ENCODE measurements at places on chromosomes 1 and 21.

- no peak for DNase-seq
Observed at GRCh38 chr1:88612292-88612691, 71.8 kb upstream of the PKN2 start.

DNA sequence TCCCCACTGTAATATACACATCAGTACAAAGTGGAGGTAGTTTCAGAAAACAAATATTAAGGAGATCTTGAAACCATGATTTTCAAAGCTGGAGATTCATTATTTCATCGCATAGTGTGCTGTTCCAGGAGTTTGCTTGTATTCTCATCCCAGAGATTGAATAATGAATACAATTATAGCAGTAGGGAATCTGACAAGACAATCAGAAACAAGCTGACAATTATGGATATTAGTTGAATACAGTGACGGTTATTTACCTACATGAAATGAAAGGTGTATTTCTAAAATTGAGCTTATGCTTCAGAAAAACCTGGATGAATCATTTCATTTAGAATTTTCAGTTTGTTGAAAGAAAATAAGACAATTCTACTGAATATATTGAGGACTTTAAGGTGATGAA, 2119.0 kb downstream of the MRPL39 start:
- DNase-seq = peak; percentile 86

GRCh38 chr1:233904633-233905415, at the start of gene SLC35F3:
TSS of gene SLC35F3 (plus strand) at chr1:233904676.
- DNase-seq = peak; percentile 78

- no peak for DNase-seq
Observed at GRCh38 chr1:221264848-221265247, 385.6 kb downstream of the HLX start.

- DNase-seq = no peak
Observed at GRCh38 chr1:74963120-74963519, 171.1 kb upstream of the LHX8 start.

DNA sequence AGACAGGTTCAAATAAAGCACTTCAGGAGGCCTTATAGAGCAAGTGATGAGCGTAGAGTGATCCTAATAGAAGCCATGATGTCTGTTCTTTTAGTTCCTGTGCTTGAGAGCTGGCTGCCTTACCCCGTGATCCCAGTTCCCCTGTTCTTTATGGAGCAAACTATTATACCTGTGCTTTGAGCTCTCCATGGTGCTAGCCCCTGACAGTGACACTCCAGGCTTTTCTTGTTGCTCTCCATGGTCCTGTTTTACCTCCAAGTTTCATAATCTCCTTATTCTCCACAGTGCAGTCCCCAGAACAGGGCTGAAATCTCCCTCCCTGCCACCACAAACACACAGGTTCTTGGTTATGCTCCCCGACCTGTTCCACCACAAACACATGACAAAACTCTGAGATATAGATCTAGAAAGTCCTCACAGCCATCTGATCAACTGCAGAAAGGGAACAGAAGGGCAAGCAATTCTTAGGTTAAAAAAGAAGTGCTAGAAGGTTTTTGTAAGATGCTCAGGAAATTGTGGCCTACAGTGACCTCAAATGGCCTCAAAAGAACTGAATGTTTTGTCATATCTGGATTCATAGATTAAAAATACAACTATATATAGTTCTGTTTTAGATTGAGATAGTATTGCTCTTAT, 6.0 kb downstream of the CADM3 start:
- DNase-seq = no peak

DNA sequence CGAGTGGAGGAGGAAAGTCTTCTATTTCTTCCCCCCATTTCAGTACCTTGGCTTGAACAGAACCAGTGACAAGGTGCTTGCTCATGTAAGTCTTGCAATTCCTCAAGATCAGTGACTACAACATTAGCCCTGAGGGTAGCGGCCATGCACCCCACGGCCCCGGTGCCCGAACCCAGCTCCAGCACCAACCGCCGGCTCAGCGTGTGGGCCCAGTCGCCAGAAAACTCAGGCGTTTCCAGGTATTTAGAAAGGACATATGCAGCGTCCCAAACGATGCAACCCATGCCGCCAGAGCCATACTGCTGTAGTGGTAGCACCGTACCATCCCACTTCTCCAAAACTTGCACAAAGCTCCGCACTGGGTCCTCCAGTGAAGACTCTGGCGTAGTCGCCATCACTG, 11.2 kb upstream of the MANEAL start:
- no peak for DNase-seq

DNA sequence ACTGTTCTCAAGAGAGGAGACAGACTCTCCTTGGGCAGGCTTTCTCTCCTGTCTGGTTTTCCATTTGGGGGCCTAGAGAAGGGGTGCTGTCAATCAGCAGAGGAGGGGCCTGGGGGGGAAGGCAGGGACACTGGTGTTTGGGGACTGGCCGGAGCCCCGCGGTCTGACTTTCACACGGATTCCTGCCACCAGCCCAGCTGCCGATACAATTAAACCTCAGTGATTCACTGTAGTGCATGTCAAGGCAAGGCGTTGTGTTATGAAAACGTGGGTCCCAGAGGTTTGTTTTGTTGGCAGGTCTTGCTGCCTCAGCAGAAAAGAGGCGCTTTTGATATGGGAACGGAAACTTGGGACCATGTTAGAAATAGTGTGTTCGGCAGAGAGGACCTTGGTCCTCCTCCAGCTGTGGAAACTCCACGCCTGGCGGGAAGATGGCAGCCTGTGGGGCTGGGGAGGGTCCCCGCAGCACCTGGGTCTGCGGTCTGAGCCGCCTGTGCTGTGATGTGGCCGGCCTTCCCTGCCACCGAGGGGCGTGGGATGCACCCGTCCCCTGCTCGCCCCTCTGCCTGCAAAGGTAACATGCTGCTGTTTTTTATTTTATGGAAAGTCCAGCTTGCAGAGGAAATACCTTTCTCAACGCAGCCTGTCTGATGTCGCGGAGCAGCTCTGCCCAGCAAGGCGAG, 47.6 kb downstream of the SPSB1 start:
- DNase-seq = no peak

DNA sequence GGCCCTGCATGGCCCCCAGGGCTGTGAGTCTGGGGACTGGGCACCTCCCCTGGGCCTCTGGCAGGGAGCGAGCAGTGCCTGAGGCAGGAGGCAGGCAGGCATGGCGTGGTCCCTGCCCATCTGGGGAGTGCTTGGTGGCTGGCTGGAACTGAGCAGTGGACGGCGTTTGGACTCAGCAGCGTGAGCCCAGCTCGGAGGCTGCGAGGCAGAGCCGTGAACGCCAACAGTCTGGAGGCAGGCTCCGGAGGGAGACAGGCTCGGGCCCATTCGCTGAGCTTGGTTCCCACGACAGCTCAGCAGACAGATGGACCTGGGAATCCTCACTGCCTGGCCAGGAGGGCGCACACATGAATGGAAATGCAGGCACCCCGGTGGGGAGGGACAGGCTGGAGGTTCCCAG, 160.7 kb upstream of the POU3F1 start:
- no peak for DNase-seq

GRCh38 chr1:219782311-219782710, 146.0 kb downstream of the SLC30A10 start:
- no peak for DNase-seq

GRCh38 chr1:216632980-216633379, 90.2 kb downstream of the ESRRG start:
- no peak for DNase-seq

- DNase-seq = no peak
Observed at GRCh38 chr1:224939844-224940425, 10.5 kb downstream of the DNAH14 start.

DNA sequence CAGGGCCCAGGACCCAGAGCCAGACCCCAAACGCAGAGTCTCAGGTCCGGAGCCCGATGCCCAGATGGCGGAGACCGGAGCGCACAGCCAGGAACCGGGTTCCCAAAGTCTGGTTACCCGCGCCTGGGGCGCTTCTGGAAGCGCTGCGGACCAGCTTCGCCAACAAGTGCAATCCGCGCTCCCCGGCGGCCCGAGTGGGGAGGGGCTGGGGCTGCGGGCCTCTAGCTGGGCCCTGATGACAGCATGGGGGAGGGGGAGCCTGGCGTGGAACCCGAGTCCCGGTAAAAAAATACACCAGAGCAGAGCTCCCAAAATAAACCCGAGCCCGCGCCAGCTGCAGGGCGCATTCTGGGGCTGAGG, 494 bp downstream of the NT5C1A start:
- DNase-seq = no peak

GRCh38 chr1:86848654-86849053, 65.3 kb downstream of the SELENOF start:
- no peak for DNase-seq

DNA sequence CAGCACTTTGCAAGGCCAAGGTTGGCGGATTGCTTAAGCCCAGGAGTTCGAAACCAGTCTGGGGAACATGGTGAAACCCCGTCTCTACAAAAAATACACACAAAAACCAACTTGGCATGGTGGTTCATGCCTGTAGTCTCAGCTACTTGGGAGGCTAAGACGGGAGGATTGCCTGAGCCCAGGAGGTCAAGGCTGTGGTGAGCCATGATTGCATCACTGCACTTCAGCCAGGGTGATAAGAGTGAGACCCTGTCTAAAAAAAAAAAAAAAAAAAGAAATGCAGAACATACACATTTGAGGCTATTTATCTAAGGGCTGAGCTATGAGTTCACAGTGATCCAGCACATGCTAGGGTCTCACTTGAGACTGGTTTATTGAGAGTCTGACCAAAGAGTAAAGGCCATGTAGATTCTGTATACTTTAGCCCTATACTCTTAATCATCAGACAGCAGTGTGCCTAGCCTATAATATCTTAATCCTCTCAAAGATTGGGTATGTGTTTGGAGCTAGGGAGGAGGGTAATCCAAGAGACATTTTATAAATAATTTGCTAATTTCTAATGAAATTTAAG, 23.9 kb downstream of the RNF2 start:
- no peak for DNase-seq

- DNase-seq = no peak
Observed at GRCh38 chr1:63622849-63623566, 29.8 kb downstream of the PGM1 start.

GRCh38 chr1:87786229-87786628, 457.5 kb downstream of the LMO4 start:
- no peak for DNase-seq

DNA sequence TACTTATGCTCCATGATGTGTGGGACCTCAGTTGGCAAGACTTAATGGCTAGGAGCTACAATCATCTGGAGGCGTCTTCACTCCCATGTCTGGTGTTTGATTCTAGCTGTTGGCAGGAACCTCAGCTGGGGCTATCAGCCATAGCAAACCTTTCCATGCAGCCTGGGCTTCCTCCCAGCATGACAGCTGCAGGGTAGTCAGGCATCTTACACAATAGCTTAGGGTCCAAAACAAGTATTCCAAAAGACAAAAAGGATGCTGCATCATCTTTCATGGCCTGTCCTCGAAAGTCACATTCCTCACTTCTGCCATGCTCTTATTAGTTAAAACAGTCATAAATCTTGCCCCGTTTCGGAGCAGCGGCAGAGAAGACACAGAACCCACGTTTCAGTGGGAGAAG, 90.9 kb downstream of the LRRC8C start:
- DNase-seq = no peak

- DNase-seq = no peak
Observed at GRCh38 chr21:45022736-45023135, 51.6 kb upstream of the ADARB1 start.

DNA sequence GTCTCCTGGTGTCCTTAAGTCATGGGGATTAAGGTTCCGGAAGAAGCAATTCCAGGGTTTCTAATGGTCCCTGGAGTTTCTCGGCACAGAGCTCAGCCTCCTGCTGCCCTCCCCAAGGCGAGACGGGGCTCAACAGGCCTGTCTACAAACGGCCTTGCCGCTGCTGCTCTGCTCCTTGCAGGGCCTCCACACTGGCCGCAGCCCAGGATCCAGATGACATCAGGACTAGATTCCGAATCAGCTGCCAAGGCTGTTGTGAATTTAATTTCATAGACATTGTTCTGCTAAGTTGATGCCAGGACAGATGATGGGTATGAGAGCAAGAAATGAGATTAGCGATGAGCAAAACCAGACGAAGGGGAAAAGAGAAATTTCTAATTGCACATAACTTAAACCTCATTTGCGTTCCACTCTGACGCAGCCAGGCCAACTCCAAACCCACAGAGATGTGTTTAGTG, 103.6 kb upstream of the BACE2 start:
- no peak for DNase-seq

DNA sequence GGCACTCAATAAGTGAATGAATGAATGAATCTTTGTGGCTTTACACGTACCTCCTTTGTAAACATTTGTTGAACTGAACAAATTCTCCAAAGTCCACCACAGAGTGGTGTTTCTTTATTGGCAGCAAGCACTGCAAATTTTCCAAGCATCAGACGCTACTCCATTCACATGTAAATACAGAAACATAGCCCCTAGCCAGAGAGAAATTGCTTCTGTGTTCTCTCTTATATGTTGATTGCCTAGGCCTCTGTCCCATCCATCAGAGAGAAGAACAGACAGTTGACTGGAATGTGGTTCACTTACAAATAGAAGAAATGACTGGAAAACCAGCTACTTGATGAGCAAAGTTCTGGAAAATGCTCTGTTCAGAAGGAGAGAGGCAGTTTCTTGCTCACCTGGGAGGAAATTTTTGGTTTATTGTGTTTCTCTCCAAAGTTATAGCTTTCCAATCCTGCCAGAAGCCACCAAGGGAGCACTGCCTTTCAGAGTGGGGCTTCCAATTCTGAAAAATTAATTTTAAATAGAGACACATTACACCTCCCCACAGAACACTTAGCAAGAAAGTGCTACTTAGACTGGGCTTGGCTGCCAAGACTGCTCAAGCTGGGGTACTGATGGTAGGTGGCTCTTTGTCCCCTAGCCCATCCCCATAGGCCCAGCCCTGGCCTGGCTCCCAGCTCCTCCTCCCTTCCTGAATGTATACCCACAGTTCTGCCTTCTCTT, 18.1 kb upstream of the KIRREL1 start:
- no peak for DNase-seq

DNA sequence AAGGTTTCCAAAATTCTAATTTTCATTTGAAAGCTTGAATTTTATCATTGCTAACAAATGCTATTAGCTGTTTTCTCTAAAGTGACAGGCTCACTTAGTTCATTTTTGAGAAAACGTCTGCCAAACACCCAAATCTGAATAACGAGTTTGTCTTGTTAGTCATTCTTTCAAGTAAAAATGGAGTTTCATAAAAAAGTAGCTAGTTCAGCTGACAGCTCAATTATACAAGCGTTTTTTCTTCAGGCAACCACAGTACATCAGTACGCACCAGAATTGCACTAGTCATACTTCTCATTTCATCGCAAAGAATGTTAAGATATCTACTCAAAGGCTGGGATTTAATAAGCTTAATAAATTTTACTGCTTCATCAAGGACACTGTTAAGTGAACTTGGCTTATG, 72.3 kb upstream of the SLFNL1 start:
- no peak for DNase-seq

GRCh38 chr1:228148196-228148861, 1.4 kb upstream of the GJC2 start:
- DNase-seq = no peak

- no peak for DNase-seq
Observed at GRCh38 chr1:240803151-240803550, 191.2 kb upstream of the GREM2 start.

- no peak for DNase-seq
Observed at GRCh38 chr1:102098536-102098935, 101.8 kb upstream of the OLFM3 start.

GRCh38 chr1:45864167-45865106, 61.0 kb downstream of the MAST2 start:
- peak; percentile 28 for DNase-seq

All from NCI-H2081 (cell line).